ENCODE measurements at places on chromosomes 3 and 15.

- DNase-seq = no peak
Measured at GRCh38 chr3:153889905-153890334, 231.3 kb upstream of the ARHGEF26 start.

GRCh38 chr3:11095932-11096265 lies 58.4 kb upstream of the HRH1 start:
- no peak for DNase-seq

GRCh38 chr3:49166752-49167556 lies 823 bp upstream of the CCDC71 start:
- DNase-seq = no peak

- no peak for DNase-seq
Measured at GRCh38 chr3:30680789-30681648, 74.6 kb downstream of the TGFBR2 start.

DNA sequence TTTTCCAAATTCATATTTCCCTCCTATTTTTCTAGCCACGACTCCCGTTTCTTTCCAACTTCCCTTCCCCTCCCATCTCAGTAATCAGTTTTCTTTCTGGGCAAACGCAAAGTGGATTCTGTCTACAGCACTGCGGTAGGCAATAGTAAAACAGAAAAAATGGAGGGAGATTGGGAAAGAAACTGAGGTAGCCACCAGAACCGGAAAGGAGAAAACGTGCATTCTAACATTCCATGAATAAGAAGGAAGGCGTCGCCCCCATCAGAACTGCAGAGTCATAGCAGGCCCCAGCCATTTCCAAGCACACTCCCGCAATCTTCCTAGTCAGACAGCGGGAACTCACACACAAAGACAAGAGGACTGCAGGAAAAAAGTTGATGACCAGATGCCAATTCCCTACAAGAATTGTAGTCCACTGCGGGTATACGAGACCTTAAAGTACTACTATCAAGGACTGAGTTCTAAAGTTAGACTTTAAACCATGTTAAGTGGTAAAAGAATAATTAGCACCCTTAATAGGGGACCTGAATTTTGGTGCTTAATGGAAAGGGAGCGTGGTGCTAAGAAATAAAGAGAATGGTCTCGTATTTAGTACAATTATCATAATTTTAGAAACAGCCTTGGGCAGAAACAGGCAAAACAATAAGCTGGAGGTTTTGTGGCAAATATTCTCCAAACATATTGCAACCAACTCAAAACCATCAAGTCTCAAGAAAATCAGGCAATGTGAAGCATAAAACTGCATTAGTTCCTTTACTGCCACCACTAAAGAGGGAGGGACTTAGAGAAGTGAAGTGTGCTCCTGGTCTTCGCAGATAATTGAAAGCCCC lies 1.4 kb downstream of the PFN2 start:
- no peak for DNase-seq

DNA sequence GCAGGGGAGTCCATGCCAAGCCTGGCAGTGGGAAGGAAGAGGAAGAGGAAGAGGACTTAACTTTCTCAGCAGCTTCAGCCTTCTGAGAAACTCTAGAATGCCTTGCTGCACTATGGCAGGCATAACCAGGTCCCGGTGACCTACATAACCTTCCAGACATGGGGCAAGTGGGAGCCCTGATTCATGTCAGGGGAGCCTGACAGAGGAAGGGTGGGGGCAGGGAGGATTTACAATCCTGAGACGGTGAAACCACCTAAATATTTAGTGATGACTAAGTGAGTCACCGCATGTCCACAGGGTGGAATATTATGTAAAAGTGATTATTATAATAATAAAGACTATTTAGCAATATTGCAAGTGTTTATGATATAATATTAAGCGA lies 46.7 kb downstream of the AMOTL2 start:
- no peak for DNase-seq

GRCh38 chr3:127035677-127036076 lies 52.8 kb downstream of the PLXNA1 start:
- no peak for DNase-seq

GRCh38 chr3:4900298-4900697 lies 78.9 kb upstream of the BHLHE40 start:
- DNase-seq = no peak

GRCh38 chr3:10974746-10975375 lies 17.7 kb upstream of the SLC6A1 start:
- DNase-seq = no peak

DNA sequence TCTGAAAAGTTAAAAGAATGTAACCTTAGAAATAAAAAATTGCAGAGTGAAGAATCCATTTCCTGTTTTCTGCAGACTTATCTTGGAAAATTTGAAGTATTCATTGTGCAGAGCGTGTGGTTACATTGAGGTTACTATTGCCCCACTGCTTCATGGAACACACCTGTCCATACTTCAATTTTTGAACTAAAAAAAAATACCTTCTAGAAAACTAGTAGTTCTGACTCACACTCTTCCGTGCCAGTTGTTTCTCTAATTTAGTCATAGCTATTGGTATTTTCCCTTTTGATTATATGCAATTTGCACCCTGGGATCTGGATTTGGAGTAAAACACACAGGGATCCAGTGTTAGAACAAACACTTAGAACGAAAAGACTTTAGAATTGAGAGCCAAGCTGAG lies 111.8 kb upstream of the LYSMD4 start:
- no peak for DNase-seq

DNA sequence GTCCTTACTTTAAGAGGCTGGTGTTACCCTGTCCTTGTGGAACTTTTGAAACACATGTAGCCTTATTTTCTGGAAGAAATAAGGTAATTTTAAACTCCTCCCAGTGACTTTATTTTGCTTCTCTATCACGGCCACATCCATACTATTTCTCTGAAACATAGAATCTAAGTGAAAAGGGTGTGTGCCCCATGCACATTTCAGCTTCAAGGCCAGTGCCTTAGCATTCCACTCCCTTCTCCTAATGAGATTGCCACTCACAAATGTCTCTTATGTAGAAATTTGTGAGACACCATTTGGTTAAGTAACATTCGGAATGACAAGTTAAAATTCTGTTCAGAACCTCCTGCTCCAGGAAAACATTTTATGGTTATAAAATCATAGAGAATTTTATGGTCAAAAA lies 562.7 kb downstream of the TUSC7 start:
- DNase-seq = no peak

DNA sequence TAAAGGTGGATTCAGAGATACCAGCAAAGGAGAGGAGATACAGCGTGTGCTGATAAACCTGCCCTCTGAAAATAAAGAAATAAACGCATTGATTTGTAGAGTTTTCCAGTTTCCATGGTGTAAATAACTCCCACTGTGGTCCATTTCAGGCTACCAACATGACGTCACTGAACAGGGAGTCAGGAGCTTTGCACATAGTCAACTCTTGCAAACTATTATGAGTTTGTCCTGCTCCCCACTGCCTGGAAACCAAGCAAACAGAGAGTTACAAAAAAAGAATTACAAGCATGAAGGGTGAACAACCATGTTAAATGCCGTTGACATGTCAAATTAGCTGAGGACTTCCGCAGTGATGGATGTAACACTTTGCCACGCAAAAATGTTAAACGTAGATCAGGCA lies 70.4 kb upstream of the GATA2 start:
- no peak for DNase-seq

DNA sequence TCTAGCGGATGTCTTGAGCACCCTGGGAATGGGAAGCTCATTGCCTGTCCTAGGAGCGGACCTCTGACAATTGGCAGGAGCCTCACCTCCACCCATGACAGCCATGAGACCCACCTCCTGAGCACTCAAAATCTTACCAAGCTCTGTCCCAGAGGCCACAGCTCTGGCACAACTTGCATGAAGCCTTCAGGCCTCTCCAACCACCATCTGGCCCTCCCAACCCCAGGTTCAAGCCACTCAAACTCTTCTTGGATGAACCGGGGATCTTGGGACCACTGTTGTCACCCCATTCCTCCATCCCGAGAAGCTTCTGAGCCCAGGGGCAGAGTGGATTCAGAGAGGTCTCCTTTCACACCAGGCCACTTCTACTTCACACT lies 1.5 kb downstream of the VIPR1 start:
- no peak for DNase-seq

- no peak for DNase-seq
Measured at GRCh38 chr3:173936316-173936715, 538.8 kb downstream of the NLGN1 start.

Data from stimulated activated CD4-positive, alpha-beta T cell treated with anti-CD3 and anti-CD28 coated beads, Interleukin-1b, Interleukin-23, amount 100 ng/mL, for 1 hour (primary cell).